ENCODE measurements at places on chromosomes 1 and 21.
A peak's percentile ranks its signal among the peaks of the same experiment; 100 is the strongest.

- DNase-seq = no peak
These were observed 104.3 kb upstream of the CDC42BPA start for GRCh38 chr1:227422581-227422980.

DNA sequence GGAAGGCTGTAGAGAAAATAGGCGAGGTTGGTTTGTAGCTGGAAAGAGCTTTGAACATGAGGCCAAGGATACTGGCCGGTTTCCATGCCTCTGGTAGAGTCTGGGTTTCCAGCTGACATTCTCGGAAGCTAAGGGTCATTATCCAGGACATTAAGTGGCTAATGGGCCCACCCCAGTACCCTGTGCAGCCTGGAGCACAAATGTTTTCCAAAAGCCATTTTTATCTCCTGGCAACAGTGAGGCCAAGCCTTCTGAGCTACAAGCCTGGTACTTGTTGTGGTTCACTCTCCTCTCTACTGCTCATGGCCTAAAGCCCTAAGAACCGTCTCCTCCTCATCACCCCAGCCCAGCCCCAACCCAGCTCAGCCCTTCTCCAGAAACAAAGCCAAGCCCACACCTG, 122.9 kb downstream of the DMRTA2 start:
- DNase-seq = no peak

- DNase-seq = no peak
These were observed 87.9 kb downstream of the PLPP3 start for GRCh38 chr1:56491441-56491840.

- peak; percentile 18 for DNase-seq
These were observed 6.5 kb upstream of the NPL start for GRCh38 chr1:182783068-182783467.

DNA sequence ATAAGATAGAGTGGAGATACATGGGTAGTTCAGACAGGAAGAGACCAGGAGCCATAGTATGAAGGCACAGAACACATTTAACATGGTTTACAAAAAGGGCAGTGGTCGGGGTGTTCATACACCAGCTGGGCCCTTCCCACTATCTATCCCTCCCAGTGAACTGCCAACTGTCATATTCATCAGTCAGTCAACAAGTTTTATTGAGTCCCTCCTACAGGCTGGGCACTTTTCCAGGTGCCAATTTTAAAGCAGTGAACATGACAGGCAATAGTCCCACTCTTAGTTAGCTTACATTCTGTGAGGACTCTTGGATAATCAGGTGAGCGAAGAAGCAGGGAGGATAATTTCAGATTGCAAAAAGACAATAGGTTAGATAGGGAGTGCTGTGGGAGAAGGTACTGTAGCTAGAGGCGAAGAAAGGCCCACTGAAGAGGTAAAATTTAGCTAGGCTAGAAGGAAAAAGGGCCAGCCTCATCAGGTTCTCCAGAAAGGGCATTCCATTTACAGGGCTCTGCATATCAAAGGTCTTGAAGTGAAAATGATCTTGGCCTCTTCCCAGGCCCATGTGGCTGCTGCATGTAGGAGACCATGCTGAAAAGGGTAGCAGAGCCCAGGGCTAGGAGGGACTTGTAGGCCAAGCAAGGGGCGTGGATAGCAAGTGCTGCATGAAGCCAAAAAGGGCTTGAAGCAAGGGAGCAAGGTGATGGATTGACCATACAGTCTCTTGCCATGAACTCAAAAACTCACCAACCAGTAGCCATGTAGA, 274.7 kb upstream of the SNX7 start:
- DNase-seq = no peak

DNA sequence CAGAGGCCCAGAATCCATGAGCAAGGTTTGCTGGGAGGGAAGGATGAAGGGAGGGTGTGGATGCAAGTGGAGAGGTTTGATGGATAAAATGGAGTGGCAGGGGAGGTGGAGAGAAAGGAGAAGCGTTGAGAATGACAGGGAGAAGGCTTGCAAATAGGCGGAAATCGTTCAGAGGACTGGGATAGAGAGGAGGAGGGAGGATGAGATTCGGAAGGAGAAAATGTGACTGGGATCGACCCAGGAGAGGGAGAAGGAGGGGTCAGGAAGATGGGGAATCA, 376 bp downstream of the AVPR1B start:
- DNase-seq = no peak

GRCh38 chr21:38945545-38946245, 140.0 kb downstream of the ETS2 start:
- DNase-seq = no peak

- no peak for DNase-seq
These were observed 194.0 kb downstream of the NRIP1 start for GRCh38 chr21:14870853-14871149.

- no peak for DNase-seq
These were observed 96.6 kb upstream of the ZNF281 start for GRCh38 chr1:200506471-200506870.

All from common myeloid progenitor, CD34-positive (primary cell).